Peyer's patch (tissue), 4 donors: ENCODE measurements at places on chromosomes 5 and 9. TPM values are rescaled to one million over a fixed set of nuclear protein-coding genes. Genes with fewer than 3 reads are reported as not detected.
A peak's percentile ranks its signal among the peaks of the same experiment; 100 is the strongest.

Gene SLC46A2
- total RNA-seq: not detected

Gene APC
- 71.0 TPM for total RNA-seq

Gene SV2C
- total RNA-seq: 0.27 TPM

Gene ORM1
- not detected for total RNA-seq

Gene CYSRT1
- not detected for total RNA-seq

Gene KIF4B
- total RNA-seq: not detected

Gene LVRN
- total RNA-seq: 10.6 TPM

Gene DNM1
- total RNA-seq: 54.6 TPM

Gene PCDHGA10
- 5.0 TPM for total RNA-seq

Gene PCA3
- total RNA-seq: not detected

Gene FOXD4L3
- total RNA-seq: 0.94 TPM

Gene CTSV
- total RNA-seq: 1.2 TPM

GRCh38 chr9:35756275-35757225 is 2.5 kb upstream of the MSMP start:
- DNase-seq: peak; percentile 85

DNA sequence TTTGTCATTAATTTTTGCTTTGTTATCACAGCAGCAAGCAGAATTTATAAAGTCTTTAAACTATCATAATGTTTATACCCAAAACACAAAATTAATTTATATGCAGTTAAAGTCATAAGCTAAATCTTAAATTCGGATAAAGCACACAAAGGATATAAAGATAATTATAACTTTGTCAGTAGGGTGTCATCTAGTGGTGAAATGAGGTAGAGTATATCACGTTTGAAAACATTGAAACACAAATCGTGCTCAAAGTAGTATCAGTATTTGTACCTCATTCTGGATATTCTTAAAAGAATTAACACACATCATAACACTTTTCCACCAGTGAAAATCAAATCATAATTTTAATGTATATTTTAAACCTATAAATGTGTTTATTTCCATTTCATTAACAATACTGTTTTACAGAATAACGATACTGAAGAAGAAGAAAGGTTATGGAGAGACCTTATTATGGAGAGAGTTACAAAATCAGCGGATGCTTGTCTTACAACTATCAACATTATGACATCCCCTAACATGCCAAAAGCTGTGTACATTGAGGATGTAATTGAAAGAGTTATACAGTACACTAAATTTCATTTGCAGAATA is 129.5 kb downstream of the NIPBL start:
- DNase-seq: no peak

DNA sequence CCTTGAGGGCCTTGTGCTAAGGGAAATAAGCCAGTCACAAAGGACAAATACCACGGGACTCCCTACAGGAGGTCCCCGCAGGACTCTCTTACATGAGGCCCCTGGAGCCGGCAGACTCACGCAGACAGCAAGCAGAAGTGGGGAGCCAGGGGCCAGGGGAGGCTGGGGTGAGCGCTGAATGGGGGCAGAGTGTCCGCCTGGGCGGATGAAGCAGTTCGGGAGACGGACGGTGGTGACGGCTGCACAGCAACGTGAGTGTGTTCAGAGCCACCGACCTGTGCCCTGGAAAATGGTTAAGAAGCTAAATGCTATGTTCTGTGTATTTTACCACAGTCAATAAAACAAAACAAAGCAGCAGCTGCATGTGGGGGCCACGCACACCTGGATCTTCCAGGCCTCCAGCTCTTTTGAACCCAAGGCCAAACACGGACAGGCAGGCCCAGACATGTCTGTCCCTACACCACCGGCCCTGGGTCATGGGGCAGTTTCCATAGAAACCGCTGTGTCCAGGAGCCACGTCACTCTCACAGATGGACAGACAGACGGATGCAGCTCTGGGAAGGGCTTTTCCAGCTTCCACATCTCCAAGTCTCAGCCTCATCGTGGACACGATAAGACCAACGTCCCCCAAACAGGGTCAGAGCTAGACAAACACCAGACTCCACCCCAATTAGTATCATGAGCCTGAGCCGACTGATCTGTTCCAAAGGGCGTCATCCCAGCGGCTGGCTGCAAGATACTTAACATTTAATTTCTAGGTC is 103.9 kb downstream of the VAV2 start:
- DNase-seq: no peak

DNA sequence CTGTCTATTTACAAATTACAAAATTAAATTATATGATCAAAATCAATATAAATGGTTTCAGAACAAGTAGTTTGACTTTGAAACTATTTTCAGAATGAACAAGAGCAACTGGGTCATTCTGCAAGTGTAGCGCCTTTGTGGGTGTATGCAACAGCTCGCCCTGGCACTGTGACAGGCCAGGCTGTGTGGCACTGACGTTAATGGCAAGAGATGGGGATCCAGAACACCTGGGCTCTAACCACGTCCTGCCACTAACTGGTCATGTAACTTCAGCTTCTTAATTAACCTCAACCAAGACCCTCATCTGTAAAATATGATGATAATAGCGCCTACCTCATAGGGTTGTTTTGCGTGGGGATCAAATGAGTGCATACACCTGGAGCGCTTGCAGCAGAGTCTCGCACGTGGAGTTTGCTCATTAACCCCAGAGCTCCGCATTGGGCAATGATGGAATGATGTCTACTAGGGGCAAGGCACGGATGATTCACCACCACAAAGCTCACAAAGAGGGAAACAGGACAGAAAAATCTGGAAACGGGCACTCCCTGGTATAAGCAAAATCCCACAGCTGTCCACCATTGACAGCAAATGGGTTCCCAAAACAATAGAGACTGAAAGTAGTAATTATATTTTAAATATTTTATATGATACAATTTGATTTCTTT is 639.4 kb downstream of the SEMA5A start:
- no peak for DNase-seq

DNA sequence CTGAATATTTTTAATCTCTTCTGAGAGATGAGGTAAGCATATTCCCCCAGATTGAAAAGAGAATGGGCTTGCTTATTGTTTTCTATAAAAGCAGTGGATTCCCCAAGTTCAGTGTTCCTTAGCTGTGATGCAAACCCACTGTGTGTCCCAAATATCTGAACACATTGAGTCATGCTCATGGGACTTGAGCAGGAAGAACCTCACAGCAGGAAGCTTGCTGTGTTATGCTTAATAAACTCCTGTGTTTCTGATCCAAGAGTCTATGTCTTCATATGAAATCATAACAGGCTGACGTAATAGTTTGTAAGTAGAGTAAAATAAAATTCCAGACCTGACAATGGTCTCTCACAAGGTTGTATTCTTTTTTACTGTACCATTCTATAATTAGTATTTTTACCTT is 24.8 kb upstream of the LOX start:
- no peak for DNase-seq

- no peak for DNase-seq
Measured at GRCh38 chr5:168390491-168390890, 95.8 kb upstream of the RARS1 start.

GRCh38 chr5:89053547-89053946 is 170.6 kb upstream of the MEF2C start:
- DNase-seq: no peak

- DNase-seq: peak; percentile 60
Measured at GRCh38 chr5:177496727-177497291, 595 bp downstream of the PDLIM7 start.

DNA sequence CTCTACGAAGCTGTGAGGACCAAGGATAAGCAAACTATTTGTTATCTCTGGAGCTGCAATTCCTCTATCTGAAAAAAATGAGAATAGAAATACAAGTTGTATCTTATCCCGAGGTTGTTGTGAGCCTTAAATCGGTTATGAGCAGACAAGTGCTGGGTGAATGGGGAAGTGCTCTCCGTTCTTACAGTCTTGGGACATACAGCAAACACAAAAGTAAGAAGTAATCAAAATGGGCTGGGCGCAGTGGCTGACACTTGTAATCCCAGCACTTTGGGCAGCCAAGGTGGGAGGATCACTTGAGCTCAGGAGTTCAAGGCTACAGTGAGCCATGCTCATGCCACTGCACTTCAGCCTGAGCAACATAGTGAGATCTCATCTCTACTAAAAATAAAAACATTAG is 31.7 kb downstream of the ITK start:
- DNase-seq: no peak

DNA sequence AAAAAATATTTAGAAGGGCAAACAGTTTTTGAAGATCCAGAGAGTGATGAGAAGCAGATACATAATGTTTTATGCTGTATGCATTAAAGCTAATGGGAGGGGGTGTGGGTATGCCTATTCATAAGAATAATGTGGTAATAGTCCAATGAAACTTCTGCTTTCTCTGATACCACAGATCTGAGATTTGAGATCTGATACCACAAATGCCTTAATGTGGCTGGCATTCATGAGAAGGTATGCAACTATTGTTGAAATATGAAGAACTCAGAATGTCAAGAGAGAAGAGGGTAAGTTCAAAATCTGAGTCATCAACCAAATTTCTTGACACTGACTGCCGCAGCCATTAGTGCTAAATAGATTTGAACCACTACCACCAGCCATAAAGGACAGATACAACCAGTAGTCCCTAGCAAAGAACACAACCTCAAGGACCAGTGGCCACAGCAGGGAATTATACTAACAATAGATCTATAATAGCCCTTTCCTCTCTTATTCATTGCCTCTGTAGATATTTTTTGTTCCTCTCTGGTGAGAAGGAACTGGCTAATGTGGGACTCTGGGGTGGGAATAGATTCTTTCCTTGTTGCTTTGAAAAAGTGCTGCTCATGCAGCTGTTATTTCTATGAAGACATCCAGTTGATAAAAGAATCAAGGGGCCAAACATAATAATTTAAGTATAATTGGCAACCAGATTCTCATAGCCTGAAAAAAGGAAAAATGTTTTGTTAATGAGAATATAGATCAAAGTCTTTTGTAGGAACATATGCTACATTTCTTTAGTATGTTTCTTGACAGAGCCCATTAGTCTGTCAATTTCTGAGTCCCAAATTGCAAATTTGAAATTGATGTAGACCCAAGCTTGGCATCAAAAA is 256.5 kb upstream of the ZNF608 start:
- DNase-seq: no peak

DNA sequence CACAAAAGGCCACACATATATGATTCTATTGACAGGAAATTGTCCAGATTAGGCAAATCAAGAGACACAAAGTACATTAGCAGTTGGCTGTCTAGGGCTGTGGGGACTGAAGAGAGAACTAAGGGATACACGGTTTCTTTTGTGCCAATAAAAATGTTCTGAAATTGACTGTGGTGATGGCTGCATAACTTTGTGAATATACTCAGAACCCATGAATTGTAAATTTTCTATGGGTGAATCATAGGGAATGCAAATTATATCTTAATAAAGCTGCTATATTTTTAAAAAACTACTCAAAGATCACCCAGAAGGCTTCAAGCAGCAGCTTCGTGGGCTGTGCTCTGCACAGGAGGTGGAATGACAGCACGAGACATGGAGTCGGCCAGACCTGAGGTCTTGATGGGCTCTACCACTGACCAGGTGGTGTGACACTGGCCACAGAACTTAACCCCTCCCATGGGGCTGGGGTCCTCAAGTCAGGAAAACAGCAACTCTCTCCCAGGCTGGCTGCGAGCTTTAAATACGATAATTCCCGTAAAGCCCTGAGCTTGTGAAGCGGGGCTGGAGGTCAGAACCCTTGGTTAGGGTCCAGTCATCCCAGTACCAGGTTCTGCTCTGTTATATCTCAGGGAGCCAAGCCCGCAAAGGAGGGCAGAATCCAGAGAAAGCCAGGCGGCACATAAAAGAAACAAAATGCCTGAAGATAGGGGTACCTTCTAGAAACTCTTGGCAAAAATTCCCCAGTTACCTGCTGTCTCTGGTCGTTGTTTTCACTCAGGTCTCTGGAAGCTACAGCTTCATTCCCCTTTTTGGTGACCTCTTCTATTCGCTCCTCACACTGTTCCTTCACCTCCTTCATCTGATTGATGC is 59.1 kb downstream of the GOLM1 start:
- DNase-seq: no peak

GRCh38 chr9:134793288-134794188 is 87.1 kb upstream of the FCN2 start:
- no peak for DNase-seq

DNA sequence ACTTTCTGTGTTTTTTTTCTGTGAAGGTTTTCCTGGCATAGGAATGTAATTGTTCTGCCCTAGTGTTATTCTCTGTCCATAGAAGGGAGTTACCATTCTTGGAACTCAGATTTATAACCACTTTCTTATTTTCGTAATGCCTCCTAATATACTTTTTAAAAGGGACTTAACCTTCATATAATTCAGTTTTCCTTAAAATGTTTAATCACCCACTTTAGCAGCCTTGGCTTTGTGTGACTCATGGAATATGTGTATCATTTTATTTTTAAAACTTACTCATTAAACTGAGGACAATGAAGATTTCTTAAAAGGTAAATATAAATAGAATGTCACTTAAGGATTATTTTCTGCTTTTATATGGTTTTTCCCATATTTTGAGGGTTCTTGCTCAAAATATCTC is 50.0 kb downstream of the RAI14 start:
- DNase-seq: no peak

GRCh38 chr9:88202321-88202720 is 64.0 kb upstream of the SPATA31C2 start:
- no peak for DNase-seq

DNA sequence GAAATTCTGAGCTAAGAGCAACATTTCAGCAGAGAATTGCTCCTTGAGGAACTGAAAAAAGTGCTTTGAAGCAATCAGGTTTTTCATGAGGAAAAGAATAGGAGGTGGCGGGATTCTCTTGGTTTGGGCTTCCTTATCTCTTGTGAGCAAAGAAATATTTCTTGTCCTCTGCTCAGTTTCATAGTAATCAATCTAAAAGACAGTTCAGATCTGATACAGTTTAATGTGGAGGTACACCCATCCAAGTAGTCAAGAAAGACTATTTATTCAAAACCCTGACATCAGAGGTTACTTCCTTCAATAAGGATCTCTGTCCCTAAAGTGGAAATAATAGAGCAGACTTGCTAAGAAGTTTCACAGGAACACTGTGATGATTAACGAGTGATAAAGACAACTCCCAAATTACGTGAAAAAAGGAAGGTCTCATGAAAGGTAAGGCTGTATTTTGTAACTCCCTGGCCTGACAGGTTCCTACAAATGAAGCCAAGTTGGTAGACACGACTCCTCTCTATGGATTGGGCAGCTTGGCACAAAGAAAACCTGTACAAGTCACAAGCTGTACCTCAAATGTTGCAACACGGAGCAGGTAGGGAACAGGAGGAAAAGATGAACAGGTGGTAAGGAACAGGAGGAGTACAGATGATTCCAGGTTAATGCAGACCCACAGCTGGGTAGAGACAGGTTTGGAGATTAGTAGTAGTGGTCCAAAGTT is 94.1 kb downstream of the SUSD1 start:
- no peak for DNase-seq

GRCh38 chr5:156595132-156595787 is 254.8 kb upstream of the PPP1R2B start:
- DNase-seq: no peak

- DNase-seq: no peak
Measured at GRCh38 chr9:13295556-13295955, 16.1 kb upstream of the MPDZ start.

DNA sequence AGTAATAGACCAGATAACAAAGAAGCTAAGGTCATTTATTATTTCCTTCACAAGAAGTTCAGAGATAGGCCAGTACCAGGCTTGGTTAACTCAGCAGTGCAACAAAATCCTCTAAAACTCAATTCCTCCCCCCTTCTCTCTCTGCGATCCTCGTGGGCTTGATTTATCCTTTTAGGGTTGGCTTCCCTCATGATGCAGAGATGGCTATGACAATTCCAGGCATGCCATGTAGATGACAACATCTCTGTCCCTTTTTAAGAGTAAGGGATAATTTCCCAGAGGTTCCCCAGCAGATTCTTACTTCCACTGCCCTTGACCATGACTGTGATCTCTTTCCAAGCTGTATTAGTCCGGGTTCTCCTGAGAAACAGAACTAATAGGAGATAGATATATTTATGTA is 28.7 kb upstream of the DAP start:
- no peak for DNase-seq
